NCI-H1048 (cell line): ENCODE measurements at places on chromosomes 7 and 10.

- DNase-seq, result no peak
Measured at GRCh38 chr7:5607951-5608656, 173.4 kb downstream of the RNF216 start.

DNA sequence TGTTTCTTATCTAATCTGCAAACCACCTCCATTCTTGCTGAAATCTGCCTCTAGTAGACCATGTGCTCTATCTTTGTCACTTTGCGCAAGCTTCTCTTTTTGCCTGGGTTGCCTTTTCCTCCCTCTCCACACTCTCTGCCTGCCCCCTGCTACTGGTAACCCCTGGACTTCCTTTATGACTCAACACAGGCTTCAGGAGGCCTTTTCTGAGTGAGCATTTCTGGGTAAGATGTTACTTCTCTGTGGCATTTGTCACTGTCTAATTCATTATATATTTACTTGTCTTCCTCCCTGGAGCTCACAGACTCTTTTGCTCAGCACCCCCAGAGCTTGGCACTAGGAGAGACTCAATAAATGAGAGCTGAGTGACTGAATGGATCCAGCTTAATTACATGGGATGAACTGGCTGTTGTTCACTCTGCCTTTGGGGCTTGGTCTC is 8.4 kb downstream of the GOLGA7B start:
- DNase-seq, result no peak

- no peak for DNase-seq
Measured at GRCh38 chr10:48684463-48684791, 246 bp upstream of the WDFY4 start.

- no peak for DNase-seq
Measured at GRCh38 chr10:121188005-121188404, 336.8 kb downstream of the WDR11 start.

DNA sequence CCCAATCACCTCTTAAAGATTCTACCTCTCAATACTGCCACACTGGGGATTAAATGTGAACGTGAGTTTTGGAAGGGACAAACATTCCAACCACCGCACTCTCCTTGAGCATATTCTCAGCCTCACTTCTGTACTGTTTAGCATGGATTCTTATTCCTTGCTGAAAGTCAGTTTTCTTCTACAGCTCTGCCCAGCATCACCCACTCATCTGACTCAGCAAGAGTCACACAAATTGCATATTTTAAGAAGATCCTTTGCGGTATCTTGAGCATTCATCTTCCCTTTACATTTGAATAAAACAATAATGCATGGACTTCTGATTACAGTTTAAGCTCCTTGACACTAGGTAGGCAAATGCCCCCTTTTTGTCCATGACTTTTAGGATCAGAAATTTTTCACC is 251.6 kb upstream of the MKLN1 start:
- DNase-seq, result no peak

DNA sequence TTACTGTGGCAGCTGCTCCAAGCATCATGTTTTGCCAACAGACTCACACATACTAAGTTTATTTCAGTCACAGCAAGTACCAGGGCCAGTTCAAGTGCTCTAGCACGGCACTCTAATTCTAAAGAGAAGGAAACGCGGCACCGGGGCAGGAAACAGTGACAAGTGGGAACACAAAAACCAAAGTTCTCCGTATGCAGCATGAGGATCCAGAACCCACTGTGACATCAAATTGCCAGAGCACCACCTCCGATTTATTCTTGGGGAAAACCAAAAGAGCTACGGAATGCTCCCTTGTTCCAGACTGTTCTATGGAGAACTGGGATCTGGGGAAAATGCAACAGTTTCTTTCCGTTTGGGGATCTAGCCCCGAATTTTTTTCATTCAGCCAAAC is 448 bp upstream of the PTER start:
- no peak for DNase-seq

- no peak for DNase-seq
Measured at GRCh38 chr7:38195804-38196595, 18.0 kb downstream of the STARD3NL start.

DNA sequence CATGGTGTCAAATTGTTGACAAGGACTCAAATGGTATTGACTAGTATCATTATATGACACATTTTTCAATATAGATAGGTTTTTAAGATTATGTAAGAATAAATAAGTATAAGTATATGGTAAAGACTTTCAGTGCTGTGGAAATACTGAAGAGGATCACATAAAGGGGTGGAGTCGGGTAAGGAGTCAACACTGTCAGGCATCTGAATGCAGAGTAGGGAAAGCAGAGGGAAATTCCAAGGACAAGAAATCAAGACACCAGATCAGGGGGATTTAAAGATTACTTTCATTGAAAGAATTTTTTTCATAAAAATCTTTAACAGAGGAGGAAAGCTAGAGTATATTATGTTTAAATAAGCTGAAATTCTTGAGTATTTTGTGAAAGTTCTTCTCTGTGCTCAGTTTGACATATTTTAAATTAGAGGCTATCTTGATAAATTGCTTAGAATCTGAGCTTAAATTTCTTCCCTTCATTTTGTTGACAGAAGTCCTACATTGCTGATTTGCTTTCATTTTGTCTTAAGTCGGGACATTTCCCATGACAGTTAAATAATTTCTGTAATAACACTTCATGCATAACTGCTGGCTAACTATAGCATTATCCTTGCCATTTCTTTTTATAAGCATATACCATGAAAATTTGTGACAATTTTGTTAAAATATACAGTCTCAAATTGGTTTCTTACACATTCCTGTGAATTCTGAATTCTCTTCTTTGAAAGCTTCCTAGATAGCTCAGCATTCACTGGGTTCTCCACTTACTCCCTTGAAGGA is 244.3 kb downstream of the PRKG1 start:
- DNase-seq, result no peak

GRCh38 chr7:30197438-30197837 is 62.7 kb downstream of the MTURN start:
- no peak for DNase-seq

DNA sequence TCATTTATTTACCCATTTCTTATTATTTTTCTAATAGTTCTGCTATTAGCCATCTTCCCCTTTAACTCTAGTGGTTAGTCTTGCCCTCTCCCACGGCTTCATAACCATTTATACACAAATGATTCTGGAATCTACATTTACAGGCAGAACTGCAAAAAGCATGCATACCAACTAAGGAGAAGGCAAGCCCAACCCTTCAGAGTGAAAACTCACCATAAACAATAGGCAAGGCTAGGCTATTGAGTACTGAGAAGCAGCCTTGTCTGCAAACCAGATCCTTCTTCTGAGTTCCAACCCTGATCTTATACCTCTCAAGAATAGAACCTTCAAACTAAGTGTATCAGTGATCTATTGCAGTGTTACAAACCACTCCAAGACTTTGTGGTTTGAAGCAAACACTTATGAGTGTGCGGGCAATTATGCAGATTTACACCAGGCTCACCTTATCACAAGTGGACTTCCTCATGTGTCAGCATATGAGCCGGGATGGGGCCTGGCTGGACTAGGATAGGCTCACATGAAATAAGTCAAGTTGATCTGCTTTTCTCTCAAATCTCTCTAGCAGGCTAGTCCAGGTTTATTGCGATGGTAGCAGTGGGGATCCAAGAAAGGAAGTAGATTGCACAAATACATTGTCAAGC is 896.9 kb upstream of the PHF14 start:
- DNase-seq, result no peak

DNA sequence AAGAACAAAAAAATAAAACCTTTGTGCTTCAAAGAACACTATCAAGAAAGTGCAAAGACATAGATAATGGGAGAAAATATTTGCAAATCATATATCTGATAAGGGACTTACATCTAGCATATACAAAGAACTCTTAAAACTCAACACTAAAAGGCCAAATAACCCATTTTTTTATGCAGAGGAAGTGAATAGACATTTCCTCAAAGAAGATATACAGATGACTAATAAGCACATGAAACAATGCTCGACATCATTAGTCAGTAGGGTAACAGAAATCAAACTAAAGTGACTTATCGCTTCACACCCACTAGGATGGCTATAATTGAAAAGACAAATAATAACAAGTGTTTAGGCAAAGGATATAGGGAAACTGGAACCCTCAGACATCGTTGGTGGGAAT is 78.0 kb downstream of the MALSU1 start:
- no peak for DNase-seq

GRCh38 chr10:70935125-70935625 is 46.8 kb upstream of the PCBD1 start:
- DNase-seq, result no peak

GRCh38 chr7:112908086-112908485 is 117.9 kb upstream of the TMEM168 start:
- DNase-seq, result no peak

GRCh38 chr10:70820976-70821750 is 5.4 kb downstream of the SGPL1 start:
- DNase-seq, result no peak

DNA sequence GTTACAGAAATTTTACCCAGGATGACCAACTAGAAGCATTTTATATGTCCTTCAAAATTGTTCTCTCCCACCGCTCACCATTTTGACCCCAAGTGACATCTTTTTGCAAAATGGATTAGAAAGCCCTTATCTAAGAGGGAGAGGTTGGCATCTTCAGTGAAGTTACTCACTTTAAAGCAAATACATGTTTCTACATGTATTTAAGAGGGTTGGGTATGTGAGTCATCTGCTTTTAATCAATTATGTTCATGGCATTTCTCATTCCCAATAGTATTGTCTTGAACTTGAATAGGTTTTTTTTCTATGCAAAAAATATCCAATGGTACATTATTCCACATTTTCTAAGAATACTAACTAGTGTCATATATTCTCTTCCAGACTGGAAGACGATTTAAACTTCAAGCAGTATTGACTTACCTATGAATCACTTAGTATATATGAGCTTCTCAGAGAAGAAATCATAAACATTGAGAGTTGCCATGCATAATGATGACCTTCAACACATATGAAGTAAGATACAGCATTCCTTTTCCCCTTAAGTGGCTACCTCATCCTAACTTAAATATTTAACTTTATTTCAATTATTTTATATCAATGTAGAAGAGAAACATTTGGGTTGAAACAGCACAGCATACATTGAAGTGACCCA is 132.8 kb downstream of the POLR1F start:
- DNase-seq, result no peak

DNA sequence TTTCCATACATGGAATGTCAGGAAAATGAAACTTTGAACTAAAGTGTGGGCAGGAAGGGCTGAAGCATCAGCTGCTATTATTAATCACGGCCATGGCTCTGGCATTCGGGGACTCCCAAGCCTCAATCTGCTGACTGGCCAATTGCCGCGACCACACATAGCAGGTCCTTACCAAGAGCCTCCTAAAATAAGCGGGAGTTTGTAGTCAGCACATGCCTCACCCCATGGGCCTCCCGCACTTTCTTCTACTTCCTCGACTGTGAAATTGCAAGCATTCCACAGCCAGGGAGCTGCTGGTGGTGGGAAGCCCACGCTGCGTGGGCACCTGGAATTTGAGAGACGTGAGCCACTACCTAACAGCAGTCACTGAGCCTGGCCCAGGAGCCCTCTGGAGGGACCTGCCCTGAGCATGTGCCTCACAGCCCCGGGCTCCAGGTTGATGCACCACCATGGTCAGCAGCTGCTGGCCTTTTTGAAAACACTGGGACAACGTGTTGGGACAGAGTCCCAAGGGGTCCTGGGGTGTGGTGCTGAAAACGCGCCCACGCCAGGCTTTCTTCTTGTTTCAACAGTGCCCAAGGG is 211.4 kb downstream of the TNS3 start:
- DNase-seq, result no peak

DNA sequence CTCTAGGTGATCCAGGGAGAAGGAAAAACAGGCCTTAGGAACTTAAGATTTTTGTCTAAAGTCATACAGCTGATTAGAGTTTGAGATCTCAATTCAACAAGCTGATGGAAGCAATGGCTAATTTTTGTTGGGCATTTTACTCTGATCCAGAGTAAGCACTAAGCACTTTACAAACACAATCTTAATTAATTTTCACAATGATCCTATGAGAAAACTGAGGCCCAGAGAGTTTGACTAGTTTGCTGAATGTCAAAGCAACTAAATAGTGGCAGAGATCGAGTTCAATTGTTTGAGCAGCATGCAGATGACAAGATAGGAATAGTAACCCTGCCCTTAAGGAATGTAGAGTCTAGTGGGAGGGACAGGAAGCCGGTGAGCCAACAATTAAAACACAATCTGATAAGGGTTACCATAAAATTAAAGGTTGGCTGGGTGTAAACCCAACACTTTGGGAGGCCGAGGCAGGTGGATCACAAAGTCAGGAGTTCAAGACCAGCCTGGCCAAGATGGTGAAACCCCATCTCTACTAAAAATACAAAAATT is 13.5 kb upstream of the RPEL1 start:
- DNase-seq, result no peak

DNA sequence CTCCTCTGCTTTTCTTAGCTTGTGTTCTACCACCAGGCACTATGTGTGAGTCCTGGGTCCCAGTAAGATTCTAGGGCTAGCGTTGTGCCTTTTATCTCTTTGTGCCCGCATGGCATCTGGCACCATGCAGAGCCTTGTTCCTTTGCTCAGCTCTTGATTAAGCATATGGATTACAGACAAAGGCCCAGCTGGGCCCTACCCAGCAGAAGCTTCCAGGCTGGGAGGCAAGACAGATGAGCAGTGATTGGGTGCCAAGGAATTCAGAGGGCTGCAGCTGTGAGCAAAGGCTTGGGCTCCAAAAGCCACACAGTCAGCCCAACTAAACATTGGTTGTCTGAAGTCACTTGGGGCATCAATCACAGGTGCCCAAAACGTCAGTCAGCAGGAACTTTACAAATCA is 2.0 kb downstream of the ACSM6 start:
- no peak for DNase-seq

GRCh38 chr10:127798111-127798510 is 61.1 kb downstream of the FOXI2 start:
- DNase-seq, result no peak

DNA sequence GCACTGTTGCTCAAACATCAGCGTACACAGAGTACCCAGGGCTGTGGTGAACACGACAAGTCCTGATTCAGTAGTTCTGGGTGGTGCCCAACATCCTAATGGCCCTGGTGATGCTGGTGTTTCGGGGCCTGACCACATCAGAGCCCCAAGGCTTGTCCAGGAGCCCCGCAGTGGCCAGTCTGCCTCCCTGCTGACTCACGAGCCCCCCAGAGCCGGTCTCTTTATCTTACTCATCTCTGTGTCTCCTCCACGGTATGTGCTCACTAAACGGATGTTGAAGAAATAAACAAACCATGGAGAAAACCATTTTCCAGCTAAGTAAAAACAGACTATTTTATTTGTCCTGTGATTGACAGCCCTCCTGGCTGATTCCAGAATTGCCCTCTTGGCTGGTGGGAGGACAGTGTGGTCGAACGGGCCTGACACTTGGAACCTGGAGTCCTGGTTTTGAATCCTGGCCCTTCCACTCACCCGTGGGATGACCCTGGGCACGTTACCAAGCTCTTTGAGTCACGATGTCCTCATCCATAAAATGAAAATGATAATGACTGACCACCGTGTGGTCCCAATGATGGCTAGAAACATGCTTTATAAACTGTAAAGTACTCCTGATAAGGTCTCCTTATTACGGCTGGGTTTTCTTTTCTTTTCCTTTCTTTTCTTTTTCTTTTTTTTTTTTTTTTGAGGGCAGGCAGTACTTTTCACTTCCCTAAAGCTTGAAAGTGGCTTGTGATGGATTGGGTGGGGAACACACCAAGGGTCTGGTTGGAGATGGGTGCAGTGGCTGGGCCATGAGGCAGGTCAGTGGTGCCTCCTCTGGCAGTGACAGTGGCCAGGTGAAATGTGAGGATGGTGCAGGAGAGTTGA is 5.7 kb downstream of the HIP1 start:
- no peak for DNase-seq

GRCh38 chr10:117674646-117675045 is 132.1 kb downstream of the EMX2 start:
- DNase-seq, result no peak
